GM23248 (cell line): ENCODE measurements at places on chromosomes 2 and 18.

- no peak for DNase-seq
Observed at GRCh38 chr18:51082571-51083267, 52.7 kb downstream of the SMAD4 start.

- peak; percentile 57 for DNase-seq
Observed at GRCh38 chr2:179751163-179751809, 110.1 kb downstream of the ZNF385B start.

DNA sequence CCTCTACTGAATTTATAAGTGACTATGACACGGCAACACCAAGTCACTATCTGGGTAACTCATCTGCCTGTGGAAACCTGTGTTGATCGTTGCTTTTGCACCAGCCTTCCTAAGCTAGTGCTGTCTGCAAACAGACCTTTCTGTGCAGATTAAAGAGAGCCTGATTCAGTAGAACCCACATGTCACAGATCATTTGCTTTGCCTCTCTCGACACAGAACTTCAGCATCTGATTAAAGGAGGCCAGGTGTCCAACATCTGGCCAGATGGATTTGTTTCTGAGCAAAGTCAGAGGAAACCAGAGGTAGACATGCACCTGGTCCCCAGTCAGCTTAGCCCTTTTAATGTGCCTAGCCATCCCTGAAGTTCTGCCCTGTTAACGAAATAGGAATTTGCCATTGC, 15.0 kb upstream of the TTR start:
- no peak for DNase-seq

DNA sequence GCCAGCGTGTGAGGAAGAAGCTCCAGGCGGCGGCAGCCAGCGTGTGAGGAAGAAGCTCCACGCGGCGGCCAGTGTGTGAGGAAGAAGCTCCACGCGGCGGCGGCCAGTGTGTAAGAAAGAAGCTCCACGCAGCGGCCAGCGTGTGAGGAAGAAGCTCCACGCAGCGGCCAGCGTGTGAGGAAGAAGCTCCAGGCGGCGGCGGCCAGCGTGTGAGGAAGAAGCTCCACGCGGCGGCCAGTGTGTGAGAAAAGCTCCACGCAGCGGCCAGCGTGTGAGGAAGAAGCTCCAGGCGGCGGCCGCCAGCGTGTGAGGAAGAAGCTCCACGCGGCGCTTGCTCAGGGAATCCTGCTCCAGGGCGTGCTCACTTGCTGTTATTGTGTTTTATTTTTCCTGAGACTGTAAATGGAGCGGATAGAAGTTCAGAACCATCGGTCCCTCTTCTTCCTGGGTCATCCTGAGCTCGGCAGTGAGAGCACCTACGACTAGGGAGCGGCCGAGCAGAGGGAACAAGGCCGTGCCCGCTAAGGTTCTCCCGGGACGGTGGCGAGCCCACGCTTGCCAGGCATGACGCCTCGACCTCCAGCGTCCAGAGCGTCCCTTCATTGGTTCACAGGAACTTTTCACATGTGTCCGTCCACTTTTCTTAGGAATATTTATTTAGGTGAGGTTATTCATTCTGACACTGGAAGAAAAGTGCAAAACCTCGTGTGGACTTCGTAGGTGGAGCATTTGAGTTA, 94.2 kb downstream of the TMEM18 start:
- no peak for DNase-seq

- no peak for DNase-seq
Observed at GRCh38 chr2:225497166-225497565, 97.7 kb downstream of the NYAP2 start.

- DNase-seq, result no peak
Observed at GRCh38 chr18:48139431-48140347, 209.2 kb upstream of the SMAD2 start.
